ENCODE measurements at places on chromosomes 2 and 18.

DNA sequence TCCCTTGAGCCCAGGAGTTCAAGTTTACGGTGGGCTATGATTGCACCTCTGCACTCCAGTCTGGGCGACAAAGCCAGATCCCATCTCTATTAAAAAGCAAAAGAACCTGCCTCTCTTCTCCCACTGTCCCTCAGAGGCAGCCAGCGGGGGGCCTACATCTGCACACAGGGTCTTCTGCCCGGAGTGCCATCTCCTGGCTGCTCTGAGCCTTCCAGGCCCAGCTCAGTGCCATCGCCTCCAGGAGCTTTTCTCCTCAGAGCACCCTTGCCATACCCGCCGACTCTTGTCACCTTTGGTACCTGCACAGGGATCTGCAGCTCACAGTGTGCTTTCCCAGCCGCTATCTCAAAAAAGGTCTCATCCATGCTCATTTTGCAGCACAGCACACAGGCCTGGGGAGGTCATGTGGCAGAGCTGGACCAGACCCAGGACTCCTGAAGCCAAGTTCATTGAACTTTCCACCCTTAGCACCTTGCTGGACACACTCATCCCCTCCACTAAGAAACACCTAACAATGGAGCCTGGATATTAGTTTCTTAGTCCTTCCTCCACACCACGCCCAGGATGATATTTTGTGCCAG, 186.3 kb downstream of the HAUS1 start:
- DNase-seq: no peak

DNA sequence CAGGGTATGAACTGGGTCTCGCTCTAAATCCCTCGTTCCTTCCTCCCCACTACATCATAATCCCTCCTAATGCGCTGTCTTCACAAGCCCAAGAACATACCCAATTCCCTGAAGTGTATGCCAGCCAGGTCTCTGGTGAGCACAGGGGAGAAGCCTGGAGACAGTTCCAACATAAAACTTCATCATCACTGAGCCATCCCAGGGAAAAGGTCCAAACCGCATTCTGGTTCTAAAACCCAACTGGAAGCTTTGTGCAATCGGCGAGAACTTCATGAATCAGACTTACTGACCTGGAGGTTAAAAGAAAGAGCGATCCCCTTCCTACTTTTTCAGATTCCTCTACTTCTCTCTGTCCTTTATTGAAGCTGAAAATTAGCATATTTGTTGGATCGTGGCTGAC, 132.7 kb downstream of the ALPK2 start:
- peak; percentile 20 for DNase-seq

DNA sequence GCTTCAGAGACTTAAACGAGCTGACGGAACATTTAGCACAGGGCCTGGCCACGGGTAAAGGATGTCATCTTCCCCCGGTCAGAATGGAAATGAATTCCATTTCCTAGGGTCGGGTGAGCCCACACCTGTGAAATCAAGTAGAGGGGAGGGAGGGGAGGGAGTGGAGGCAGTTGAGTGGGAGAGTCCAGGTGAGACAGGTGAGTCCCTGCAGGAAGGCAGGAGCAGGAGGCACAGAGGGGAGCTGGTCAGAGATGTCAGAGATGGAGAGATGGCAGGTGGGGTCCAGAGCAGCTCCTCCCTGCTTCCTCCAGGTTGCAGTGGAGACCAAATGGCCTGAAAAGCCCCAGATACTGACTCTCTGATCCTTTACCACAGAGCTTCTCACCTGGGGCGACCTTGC, 55.2 kb downstream of the SH3BP4 start:
- DNase-seq: no peak

DNA sequence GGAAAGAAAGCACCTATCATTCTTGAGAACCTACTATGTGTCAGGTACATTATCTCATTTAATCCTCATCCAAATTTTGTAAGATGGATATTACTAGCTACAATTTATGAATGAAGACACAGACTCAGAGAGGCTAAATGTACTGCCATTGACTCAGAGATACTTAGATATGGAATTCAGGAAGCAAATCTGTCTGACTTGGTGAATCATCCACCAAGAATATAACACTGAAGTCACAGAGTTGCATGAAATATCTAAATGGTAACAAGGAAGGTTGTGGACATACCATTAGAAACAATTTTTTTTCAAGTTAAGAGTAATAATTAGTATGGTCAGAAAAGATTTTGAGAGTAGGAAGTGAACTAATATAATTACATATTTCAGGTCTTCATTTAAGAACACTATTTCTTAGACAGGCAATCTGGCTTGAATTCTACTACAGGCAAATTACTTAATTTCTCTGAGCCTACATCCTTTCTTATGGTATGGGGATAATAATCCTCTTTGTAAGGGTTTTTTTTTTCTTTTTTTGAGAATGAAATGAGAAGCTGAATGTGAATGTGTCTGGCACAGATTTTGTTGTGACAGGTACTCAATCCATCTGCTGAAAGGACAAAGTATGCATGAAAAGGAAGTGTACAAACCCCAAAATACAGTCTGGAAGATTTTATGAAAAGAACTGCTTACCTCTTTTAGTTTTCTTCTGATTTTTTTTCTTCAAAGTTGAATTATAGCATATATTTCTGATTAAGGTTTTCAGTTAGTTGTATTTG, 14.8 kb upstream of the C2orf66 start:
- no peak for DNase-seq

- no peak for DNase-seq
Observed at GRCh38 chr2:146939991-146940685, 904.7 kb upstream of the ACVR2A start.

DNA sequence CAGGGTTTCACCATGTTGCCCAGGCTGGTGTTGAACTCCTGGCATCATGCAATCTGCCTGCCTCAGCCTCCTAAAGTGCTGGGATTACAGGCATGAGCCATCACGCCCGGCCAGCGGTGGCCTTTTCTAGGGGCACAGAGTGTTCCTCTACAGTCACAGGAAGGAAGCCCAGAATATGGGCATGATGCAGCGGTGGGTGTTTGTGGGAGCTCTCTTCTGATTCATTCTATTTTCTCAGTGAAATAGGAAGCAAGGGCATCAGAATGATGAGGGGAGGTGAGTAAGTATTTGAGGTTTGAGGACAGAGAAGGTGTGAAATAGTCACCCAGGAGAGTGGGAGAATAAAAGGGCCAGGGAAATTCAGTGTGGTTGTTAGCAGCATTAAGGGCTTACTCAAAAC, 70.3 kb upstream of the PSME4 start:
- peak; percentile 39 for DNase-seq

GRCh38 chr18:76518123-76518859, 23.2 kb upstream of the ZNF516 start:
- DNase-seq: no peak

- DNase-seq: no peak
Observed at GRCh38 chr2:163812926-163813520, 77.2 kb upstream of the FIGN start.

DNA sequence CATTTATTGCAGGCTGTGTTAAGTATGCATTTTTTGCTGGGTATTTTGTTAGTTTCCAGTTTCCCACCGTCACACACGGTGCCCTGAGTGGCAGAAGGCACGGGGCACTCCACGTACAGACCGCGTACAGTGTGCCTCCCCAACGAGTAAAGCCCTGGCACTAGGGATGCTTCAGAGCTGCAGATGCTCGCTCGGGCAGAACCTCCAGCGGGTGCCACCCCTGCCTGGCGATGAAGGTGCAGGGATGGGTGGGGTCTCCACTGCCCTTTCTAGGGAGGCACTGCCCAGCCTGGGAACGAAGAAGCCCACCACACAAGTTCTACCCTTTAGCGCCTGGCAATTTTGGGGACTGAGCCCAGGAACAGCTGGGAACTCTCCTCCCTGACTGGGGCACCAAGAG, 4.1 kb downstream of the GREB1 start:
- DNase-seq: no peak

DNA sequence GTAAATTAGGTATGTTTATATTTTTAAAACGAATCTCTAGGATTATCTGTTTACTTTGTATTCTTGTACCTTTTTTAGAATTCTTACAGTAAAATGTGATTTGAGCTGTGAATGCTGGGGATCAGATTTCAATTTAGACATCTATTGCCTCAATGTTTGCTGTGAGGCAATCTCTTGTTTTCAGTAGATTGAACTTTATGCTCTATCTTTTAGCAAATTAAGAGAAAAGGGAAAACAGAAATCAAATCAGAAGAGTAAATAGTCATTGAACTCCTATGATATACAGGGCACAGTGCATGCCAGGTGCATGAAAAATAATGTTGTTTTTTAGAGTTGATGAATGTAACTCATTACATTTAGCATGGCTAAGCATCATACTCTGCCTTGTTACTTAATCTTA, 39.5 kb downstream of the ZC3H6 start:
- DNase-seq: no peak

- no peak for DNase-seq
Observed at GRCh38 chr2:161416708-161417437, 776 bp downstream of the TBR1 start.

- DNase-seq: no peak
Observed at GRCh38 chr2:58027029-58027428, 19.6 kb upstream of the VRK2 start.

DNA sequence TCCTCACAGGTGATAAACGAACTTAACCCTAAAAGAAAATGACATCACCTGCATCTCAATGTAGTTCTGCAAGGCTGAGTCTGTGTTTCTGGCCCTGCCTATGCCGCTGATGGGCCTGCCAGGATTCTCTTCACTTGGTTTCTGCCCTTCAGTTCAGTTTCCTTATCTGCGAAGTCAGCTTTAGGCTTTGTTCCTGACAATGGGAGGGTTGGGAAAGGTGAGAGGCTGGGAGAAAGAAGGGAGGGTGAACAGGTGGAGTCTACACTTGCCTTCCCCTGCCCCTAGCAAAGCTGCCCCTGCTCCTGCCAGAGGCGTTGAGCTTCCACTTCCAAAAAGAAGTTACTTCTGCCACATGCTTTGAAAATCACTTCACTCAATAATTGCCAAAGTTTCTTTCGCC, 124.0 kb upstream of the APCDD1 start:
- DNase-seq: no peak

DNA sequence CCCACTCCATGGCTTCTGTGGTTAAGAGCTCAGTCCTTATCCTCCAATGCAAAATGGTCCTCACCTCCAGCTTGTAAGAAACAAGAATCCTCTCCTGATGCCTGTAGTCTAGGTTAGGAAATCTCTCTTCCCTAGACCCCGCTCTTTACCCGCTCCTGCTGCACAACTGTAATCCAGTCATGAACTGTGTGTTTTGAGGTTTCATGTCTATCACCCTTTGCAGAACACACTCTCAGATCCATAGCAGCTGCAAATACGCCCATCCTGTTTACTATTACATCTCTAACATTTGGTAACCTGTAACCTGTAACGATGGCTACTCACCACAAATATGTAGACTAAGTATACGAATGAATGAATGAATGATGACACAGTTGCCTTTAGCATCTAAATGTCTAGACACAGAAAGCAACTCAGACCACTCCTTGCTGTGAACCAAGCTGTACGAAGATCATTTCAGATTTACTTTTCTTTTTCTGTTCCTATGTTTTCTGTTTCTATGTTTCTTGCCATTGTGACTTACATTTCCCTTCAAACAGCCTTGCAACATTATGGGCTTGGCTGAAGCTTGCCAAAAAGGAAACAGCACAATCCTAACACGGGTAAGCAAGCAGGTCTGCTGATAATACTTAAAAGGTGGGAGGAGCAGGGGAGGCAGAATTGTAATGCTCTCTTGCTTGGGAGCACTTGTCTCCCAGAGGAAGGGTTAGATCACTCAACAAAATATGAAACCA, 53.7 kb downstream of the EPHA4 start:
- no peak for DNase-seq

DNA sequence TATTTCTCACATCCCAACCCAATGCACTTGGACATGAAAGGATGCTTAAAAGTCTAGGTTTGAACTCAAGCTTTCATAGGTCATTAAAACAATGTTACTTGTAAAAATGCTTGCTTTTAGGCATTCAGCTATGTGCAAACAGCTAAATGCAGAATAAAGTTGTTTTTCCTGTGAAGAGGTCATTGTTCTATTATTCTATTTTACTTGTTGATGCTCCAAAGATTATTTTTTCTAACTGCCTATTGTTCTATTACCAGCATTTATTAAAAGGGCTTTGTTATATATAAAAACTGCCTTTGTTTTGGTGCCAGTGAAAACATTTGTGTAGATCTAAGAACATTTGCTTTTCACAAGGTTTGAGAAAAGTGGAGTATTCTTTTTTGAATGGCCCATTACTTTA, 49.4 kb downstream of the TMEM178A start:
- no peak for DNase-seq

DNA sequence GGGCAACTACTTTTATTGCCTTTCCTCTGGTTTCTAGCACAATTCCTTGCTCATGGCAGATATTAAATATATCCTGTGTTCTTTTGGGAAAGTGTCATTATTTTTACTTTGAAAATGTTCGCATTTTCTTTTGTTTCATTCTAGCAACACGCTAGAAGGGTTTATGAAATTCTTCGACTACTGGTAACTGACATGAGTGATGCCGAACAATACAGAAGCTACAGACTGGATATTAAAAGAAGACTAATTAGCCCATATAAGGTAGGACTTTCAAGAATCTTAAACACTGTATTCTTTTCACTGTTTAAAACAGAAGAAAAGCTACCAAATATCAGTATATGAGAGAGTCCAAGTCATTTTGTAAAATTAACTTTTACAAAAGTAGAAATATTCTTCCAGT, 20.6 kb upstream of the METAP1D start:
- no peak for DNase-seq

GRCh38 chr2:8247905-8248622, 433.8 kb upstream of the ID2 start:
- no peak for DNase-seq

GRCh38 chr18:27763341-27763740, 413.6 kb downstream of the CDH2 start:
- no peak for DNase-seq

DNA sequence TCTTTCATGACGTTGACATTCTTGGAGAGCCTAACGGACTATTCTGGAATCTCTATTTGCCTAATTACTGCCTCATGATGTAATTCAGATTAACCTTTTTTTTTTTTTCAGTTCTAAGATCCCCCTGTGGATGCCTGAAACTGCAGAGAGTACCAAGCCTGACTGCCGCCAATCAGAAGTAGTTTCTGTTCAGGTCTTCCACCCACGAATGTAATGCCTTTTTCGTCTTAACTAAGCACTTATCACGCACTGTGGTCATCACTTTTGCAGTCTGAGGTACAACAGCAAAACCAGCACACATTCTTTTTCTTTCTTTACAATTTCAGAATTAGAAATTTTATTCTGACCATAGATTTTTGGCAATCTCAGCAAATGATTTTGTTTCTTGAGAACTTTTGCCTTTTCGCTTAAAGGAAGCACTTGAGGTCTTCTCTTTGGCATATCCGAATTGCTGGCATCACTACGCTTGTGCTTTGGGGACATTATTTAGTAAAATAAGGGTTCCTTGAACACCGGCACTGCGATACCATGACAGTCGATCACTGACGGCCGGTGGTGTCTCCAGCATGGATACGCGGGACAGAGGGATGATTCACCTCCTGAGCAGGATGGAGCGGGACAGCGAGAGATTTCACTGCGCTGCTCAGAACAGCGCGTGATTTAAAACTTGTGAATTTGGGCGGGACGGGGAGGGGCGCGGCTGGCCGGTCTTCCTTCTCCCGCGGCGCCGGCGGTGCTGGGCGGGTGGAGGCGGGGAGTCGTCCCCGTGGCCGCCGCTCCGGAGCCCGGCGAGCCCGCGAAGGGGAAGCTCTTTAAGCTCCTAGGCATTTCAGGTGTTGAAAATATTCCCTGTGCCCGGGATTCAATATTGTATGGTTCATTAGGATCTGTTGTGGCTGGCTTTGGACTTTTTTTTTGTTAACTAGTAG, 32.0 kb upstream of the GPR55 start:
- DNase-seq: no peak
